ENCODE measurements at places on chromosomes 16 and 17.

- no peak for DNase-seq
Measured at GRCh38 chr17:29954405-29954804, 13.0 kb downstream of the EFCAB5 start.

DNA sequence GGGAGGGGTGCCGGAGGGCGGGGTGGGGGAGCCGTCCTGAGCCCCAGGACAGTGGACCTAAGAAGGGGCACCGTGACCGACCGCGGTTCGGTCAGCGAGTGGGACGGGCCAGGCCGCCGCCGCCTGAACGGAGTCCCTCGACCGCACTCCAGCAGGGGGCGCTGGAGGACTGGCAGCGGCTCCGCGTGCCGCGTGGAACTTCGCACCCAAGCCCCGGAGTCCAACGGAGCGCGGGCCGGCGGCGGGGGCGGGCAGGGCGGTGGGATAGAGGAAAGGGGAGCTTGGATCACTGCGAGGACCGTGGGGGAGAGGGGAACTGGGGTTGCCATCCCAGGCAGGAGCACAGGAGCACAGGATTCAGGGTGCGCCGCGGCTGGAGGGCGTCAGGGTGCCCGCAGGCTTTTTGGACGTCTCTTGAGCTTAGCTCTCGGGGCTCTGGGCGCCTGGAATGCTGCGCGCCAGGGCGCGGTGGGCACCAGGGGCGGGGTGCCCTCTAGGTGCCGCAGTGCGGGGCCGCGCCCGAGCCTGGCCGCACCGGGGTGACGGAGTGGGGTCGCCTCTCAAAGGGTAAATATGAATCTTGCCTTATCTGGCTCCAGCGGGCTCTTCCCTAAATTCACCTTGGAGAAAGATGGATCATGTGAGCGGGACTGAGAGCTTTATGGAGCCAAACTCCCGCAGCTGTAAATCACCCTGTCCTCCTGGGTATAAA, 379 bp upstream of the OTOP2 start:
- peak; percentile 55 for DNase-seq

DNA sequence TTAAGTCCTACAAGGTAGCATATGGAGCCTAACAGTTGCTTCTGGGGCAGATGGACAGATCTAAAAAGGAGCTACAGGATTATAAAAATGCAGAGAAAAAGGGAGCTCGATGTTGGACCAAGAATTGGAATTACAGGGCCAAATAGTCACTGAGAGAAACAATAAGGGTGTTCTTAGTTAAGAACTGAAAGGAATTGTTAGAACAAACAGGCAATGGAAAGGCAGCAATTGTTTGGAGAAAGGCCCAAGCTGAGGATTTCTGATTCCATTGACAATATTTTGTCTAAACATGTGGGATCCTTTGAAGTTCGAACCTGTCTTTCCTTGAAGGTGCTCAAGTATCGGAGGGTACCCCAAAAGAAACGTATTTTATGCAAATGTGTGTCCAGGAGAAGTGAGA, 513.6 kb upstream of the CDH8 start:
- DNase-seq = no peak

DNA sequence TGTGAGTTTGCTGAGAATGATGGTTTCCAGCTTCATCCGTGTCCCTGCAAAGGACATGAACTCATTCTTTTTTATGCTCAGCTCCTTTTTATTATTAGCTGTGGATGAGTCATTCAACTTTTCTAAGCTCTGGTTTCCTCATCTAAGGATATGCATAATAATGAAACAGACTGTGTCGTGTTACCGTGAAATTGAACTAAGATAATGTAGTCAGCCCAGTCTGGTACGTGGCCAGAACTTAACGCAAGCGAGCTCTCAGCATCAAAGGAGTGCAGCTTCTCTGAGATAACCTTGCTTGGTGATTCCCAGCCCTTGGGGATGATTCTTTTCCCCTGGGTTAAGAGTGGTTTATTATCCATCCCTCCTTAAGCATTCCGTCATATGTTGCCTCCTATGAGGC, 454.3 kb upstream of the EEF2KMT start:
- DNase-seq = no peak

DNA sequence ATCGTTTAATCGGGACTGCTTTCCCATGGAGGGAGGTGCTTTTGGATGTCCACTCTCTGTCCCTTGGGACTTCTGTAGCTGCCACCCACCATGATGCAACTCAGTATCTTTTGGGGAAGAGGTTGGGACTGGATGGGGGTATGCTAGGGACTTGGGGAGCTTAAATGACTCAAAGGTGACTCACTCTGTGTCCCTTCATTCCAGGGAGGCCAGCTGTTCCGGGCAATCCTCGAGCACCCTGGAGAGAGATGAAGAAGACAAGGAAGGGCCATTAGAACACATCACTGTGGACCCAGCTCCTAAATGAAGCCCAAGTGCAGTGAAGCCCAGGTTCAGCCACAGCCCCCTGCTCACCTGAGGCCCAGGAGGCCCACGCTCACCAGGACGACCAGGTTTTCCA, 4.6 kb downstream of the COL1A1 start:
- no peak for DNase-seq

DNA sequence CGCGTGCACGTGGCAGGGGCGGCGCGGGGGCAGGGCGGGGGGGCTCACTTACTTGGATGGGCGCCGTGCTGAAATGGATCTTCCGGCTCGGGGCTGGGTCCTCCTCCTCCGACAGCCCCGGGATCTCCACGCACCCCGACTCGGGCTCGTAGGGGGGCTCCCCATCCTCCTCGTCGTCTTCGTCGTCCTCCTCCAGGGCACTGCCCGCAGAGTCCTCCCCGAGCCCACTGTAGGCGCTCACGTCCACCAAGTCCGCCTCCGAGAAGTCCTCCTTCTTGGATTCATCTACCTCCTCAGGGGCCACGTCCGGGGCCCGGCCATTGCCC, 1.4 kb downstream of the PPP1R9B start:
- no peak for DNase-seq

- DNase-seq = no peak
Measured at GRCh38 chr17:79465011-79465680, 145.7 kb downstream of the RBFOX3 start.

- no peak for DNase-seq
Measured at GRCh38 chr16:66212428-66212827, 154.1 kb upstream of the CDH5 start.

- no peak for DNase-seq
Measured at GRCh38 chr17:73902416-73903181, 258.4 kb upstream of the SDK2 start.

- DNase-seq = no peak
Measured at GRCh38 chr16:85555719-85556455, 57.2 kb upstream of the GSE1 start.

GRCh38 chr17:10369239-10369638, 3.6 kb downstream of the MYH13 start:
- DNase-seq = no peak

- no peak for DNase-seq
Measured at GRCh38 chr16:8342276-8342675, 248.0 kb downstream of the TMEM114 start.
